ENCODE measurements at places on chromosomes 16 and 17. TPM values are rescaled to one million over a fixed set of nuclear protein-coding genes. Genes with fewer than 3 reads are reported as not detected.
A peak's percentile ranks its signal among the peaks of the same experiment; 100 is the strongest.

The RNF157 gene
- total RNA-seq, result 18.9 TPM

- H3K36me3 ChIP-seq, result no peaks in the 10 kb centered on the region
- no peak for DNase-seq
- H3K27ac ChIP-seq, result no peak overlapping the region
- H3K27me3 ChIP-seq, result no peaks in the 10 kb centered on the region
Observed at GRCh38 chr17:12568358-12569251, 97.1 kb upstream of the MYOCD start.

- H3K4me3 ChIP-seq, result no peak overlapping the region
- no peaks in the 10 kb centered on the region for H3K36me3 ChIP-seq
- H3K27me3 ChIP-seq, result no peaks in the 10 kb centered on the region
- no peak for DNase-seq
Observed at GRCh38 chr17:4579678-4580077, 4.7 kb upstream of the SMTNL2 start.

DNA sequence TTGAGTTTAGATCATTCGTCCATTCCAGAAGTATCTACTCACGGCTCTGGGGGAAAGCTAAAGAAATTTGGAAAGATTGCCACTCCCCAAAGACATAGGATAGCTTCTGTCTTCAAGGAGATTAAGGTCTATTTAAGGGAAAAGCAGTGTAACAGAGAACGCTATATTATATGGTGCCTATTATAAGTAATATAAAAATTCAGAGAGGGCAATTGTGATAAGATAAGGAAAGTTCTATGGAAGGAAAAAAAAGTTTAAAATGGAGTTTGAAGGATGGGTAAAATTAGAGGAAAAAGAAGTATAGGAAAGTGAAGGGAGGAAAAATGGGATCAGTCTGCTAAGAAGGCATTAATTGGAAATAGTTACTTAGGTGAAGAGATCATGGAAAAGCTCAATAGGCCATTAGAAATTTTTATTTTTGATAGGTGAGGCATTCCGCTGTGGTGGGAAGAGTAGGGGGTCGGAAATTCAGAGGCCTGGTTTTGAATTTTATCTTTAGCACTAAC, 690 bp upstream of the CDC27 start:
- no peaks in the 10 kb centered on the region for H3K36me3 ChIP-seq
- no peak for DNase-seq
- H3K4me1 ChIP-seq, result no peaks in the 10 kb centered on the region
- H3K27ac ChIP-seq, result peak overlapping the region; percentile 91

The SLC12A3 gene
- total RNA-seq, result not detected

The NPIPB2 gene
- total RNA-seq, result 7.5 TPM

- no peaks in the 10 kb centered on the region for H3K4me1 ChIP-seq
- no peaks in the 10 kb centered on the region for H3K36me3 ChIP-seq
- no peak for DNase-seq
- no peak overlapping the region for H3K4me3 ChIP-seq
Observed at GRCh38 chr17:20189979-20190378, 180.8 kb downstream of the SPECC1 start.

The CARD14 gene
- 1.4 TPM for total RNA-seq

DNA sequence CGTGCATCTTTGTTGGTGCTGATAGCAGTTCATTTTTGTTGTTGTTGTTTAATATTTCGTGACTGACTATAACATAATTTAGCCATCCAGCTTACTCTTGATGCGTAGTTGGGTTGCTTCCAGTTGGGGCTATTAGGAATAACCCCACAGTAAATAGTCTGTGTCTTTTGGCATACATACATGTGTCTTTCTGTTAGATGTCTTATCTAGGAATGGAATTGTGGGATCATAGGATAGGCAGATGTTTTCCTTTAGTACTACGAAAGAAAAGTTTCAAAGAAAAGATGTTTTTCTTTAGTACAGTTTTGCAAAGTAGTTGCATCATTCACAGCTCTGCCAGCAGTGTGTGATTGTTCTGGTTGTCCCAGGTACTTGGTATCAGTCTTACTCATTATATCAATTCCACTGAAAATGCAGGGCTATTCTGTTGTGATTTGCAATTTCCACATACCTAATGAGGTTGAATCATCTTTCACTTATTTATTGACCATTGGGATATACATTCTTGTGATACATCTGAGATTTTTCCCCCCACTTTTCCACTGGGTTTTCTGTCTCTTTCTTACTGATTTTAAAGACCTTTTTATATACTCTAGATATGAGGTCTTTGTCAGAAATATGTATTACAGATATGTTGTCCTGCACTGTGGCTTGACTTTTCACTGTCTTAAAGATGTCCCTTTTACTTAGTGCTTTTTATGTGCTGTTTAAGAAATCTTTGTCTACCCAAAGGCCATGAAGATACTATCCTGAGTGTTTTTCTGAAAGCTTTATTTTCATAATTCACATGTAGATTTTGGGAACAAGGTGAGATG, 173.3 kb downstream of the MRTFB start:
- DNase-seq, result no peak
- H3K4me3 ChIP-seq, result no peak overlapping the region
- no peaks in the 10 kb centered on the region for H3K4me1 ChIP-seq
- no peak overlapping the region for H3K27ac ChIP-seq

The AIPL1 gene
- total RNA-seq, result not detected

Data from tibial nerve (tissue), 4 donors.